ENCODE measurements at places on chromosomes 3 and 15.

- no peak for DNase-seq
Measured at GRCh38 chr3:11953350-11953749, 50.8 kb upstream of the SYN2 start.

DNA sequence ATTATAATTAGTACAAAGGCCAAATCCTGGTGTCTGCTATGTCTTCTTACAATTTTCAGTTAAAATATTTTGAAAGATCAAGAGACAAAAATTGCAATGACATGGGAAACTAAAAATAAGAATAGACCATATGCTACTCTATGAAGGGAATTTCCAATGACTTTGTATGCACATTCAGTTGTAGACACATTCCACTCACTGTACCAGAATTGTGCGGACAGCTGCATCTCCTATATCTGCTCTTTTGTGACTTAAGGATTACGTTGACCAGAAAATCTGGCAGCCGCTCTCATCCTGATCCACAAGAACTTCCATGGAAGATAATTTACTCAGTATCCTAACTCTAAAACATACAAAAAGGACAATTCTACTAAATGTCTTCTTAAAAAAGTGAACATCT, 493.9 kb upstream of the KCNMB2 start:
- no peak for DNase-seq

DNA sequence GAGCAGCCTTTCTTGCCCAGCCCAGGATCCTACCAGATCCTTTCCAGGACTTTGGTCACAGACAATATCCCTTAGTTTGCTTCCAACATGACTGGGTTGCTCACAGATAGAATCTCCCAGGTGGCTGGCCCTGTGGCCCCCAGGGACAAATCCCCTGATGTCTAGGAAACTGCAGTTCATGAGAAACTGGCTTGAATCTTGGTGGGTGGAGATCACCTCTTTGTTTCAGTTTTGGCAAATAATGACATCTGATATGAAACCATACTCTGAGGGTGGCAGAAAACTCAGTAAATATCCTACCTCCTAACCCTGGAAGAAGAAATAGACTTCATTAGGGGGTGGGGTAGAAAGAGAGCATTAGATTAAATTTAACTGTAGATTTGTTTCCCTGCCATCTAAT, 44.1 kb upstream of the PFN2 start:
- no peak for DNase-seq

- DNase-seq, result no peak
Measured at GRCh38 chr3:43036621-43037423, 57.7 kb downstream of the GASK1A start.

DNA sequence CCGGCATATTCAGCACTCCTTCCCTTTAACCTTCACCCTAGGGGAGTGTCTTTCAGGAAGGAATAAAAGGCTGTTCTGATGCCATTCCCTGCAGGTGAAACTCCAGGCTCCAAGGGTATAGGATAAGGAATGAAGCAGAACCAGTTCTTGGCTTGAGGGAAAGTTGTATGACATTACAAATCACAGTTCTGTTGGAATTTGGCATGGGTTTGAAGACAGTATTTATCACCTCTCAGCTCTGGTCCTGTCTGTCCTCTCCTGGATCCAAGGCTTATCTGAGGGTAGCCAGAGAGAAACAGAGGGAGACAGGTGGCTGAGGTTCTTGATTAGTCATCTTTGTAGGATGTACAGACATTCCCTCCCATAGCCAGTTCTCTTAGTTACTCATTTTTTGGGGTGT, 37.1 kb downstream of the RAB11A start:
- no peak for DNase-seq

- DNase-seq, result no peak
Measured at GRCh38 chr3:36871379-36872126, 73.3 kb downstream of the TRANK1 start.

DNA sequence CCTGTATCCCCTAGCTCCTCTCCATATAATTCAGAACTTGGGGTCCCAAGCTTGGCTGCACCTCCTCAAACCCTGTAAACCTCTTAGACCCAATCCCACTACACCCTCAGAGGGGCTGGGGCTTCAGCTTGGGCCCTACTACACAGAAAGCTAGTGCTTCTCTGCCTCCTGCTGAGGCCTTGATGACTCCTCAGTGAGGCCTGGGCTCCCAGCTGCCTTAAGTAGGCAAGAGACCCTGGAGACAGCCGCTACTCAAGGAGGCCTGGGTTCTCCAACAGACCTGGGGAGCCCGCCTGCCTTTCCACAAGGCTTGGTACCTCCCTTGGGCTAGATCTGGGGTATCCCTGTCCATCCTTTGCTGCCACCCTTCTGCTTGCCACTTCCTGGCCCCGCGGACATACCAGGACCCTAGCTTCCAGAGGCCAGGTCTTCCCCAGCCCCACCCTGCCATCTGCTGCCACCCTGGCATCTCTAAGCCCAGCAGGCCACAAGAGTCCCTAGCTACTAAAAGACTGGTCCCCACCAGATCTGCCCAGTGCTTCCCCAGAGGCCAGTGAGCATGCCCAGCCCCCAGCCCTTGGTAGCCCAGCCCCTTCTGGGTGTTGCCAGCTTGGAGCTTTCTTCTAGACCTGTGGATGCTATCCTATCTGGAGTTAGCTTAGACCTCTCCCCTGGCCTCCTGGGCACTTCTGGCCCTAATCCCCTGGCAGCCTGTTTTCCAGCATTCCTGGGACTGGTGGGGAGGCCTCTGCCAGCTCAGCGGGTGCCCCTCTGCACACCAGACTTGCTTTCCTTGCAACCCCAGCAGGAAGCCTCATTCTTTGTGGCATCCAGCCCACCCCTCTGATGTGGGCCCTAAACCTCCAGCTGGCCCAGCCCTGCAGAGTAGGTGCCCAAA, 13.7 kb downstream of the C15orf39 start:
- DNase-seq, result no peak

DNA sequence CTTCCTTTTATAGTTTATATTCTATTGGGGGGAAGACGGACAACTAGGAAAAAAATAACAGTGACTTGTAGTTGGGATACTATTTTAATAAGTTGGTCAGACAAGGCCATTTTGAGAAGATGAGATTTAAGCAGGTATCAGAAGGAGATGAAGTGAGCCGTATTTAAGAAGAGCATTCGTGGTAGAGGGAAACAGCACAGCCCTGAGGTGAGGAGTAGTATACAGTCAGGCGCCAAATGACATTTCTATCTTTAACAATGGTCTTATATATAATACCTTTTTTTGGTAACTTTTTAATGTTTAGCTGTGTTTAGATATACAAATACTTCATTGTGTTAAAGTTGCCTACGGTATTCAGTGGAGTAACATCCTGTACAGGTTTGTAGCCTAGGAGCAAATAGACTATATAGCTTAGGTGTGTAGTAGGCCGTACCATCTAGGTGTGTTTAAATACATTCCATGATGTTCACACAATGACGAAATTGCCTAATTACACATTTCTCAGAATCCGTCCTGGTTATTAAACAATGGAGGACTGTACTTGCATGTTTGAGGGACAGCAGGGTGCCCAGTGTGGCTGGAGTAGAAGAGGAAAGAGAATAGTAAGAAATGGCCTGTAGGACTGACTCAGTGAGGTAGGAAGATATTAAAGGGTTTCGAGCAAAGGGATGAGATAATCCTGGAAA, 1.6 kb downstream of the NKTR start:
- DNase-seq, result no peak

DNA sequence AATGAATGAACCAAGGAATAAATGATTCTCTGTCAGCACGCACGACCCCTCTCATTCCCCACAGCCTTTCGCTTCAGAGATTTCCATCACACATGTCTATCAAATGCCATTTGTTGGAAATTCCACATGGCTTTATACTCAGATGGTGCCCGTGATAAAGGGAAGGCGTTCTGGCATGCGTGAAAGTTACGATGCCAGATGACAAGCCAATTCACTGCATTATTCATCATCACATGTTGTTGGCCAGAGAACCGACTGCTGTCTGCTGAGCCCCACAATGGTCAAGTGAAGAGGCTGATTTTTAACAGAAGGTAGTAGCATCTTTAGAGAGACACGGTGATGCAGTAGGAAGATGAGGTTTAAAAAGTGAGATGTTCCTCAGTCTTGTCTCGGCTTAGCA, 74.1 kb upstream of the FRMD4B start:
- no peak for DNase-seq

- no peak for DNase-seq
Measured at GRCh38 chr3:50930371-50931208, 255.9 kb downstream of the DOCK3 start.

DNA sequence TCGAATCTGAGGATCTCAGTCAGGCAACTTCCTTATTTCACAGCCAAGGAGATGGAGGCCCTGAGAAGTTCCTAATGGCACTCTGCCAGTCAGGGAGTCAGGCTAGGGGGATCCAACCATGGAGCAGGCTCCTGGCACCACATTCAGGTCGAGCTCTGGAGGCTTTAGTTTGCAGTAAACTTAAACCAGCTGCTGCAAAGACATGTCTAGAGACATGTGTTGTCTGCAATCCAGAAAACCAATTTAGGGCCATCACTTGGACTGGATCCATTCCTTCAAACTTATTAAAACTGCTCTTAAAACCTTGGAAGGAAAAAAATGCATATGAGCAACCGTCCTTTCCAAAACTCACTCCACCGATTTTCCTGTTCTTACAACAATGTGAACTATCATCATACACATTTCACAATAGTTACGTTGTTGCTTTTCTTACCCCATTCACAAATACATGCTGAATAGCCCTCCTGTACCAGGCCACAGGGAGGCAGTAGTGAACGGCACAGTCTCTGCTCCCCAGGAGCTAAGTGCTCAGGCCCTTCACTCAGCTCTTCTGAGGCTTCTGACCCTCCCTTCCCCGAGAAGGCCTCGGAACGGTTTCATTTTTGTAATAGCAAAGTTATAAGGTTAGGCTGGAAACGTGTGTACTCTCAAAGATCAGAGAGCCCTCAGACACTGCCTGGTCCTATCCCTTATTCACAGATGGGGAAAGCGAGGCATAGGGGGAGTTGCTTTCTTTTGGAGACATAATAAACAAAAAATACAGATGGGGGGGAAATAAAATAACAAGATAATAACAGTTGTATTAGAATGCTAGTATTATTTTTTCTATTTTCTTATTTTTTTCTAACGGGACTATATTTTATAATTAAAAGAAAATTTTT, 20.1 kb downstream of the RFT1 start:
- peak; percentile 38 for DNase-seq

DNA sequence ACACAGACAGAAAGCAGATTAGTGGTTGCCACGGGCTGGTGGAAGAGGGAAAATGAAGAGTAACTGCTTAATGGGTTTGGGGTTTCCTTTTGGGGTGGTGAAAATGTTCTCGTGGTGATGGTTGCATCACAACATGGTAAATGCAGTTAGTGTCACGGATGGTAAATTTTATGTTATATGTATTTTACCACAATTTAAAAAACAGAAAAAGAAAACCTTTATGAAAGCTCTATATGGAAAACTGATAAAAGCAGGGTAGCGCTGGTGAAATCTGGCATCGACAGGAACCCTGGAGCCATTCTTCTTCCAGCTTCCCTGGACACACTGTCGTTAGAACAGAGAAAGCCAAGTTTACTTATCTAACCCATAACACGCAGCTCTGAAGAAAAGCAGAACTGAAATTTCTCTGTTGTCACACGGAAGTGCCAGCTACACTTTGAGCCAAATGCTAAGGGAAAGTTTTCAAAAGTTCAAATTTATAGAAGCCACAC, 287.7 kb upstream of the NR2F2 start:
- no peak for DNase-seq

DNA sequence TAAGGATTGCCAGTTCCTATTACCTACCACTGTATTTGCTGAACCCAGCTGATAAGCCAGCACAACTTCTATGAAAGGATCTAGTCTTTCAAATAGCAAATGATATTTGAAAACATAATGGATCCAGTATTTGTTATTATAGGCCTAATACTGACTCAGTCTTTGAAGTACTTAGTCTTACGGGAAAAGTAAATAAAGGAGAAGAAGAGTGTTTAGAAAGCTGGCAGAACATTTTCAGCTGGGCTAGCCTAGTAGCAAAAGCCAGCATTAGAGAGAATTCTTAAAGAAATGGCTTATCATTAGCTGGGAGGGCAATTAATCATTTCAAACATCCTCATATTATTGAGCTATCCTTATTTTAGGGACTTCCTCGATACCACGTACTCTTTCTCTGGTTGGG, 101.4 kb upstream of the GOLIM4 start:
- no peak for DNase-seq

- DNase-seq, result no peak
Measured at GRCh38 chr3:128878011-128878457, 1.4 kb upstream of the ACAD9 start.

DNA sequence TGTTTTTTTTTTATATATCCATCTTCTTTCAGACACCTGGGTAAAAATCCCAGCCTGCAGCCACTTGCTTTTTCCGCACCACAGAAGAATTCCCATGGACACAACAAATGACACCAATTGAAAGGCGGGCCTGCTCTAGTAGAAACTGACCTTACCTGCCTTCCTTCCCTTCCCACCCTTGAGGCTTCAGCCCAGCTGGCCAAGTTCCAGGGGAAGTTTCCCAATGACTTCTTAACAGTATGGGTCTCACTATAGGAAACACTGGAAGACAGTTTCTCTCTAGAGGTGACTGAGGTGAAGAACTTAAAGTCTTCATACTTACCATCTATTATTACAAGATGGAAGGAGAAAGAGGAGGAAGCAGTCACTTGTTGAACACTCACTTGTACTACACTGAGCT, 714.2 kb upstream of the NR2F2 start:
- no peak for DNase-seq

GRCh38 chr3:105598042-105598796, 231.5 kb downstream of the ALCAM start:
- DNase-seq, result no peak
